ENCODE measurements at places on chromosomes 5 and 9. TPM values are rescaled to one million over a fixed set of nuclear protein-coding genes. Genes with fewer than 3 reads are reported as not detected.
A peak's percentile ranks its signal among the peaks of the same experiment; 100 is the strongest.

DNA sequence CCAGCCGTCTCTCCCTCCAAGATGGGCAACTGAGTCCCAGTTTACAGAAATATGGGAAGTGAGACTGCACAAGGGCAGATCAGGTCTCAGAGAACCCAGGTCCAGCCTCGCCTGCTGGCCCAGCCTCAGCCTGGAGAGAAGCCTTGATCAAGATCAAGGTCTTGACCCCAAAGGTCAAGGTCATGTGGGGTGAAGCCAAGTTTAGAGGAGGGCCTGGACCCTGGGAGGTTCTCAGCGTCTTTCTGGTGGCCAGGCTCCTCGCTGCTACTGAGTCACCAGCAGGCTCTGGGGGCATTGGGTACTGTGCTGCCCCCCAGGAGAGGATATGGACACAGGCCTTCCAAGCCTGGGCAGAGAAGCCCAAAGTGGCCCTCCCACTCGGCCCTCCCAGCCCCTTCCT lies 8.8 kb downstream of the IPPK start:
- no peak overlapping the region for H3K27ac ChIP-seq
- H3K27me3 ChIP-seq: no peaks in the 10 kb centered on the region
- no peaks in the 10 kb centered on the region for H3K4me1 ChIP-seq
- H3K4me3 ChIP-seq: no peak overlapping the region
- DNase-seq: no peak

DNA sequence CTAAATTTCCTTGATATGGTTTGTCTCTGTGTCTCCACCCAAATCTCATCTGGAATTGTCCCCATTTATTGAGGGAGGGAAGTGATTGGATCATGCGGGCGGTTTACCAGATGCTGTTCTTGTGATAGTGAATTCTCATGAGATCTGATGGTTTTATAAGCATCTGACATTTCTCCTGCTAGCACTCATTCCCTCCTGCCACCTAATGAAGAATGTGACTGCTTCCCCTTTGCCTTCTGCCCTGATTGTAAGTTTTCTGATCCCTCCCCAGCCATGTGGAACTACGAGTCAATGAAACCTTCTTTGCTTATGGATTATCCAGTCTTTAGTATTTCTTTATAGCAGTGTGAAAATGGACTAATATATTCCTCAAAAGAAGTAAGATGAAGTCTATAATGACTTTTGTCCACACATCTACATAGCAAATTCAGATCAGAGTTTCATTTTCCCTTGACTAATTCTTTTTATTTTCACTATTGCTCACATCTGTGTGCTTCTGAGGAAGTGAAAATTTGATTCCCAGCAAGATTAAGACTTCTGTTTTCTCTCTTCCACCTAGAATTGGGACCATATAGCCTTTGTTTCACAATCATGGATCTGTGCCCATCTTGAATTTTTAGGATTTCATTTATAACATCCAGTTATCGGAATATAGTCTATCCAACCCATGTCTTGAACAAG lies 393.5 kb downstream of the DMAC1 start:
- no peaks in the 10 kb centered on the region for H3K36me3 ChIP-seq
- no peaks in the 10 kb centered on the region for H3K4me1 ChIP-seq
- H3K27me3 ChIP-seq: no peaks in the 10 kb centered on the region
- no peak overlapping the region for H3K27ac ChIP-seq
- DNase-seq: no peak
- H3K4me3 ChIP-seq: no peak overlapping the region

GRCh38 chr5:181191526-181192336 lies 13.3 kb downstream of the TRIM7 start:
- H3K4me3 ChIP-seq: peak overlapping the region; percentile 74
- peaks cover 23% of the 10 kb centered on the region for H3K4me1 ChIP-seq
- no peaks in the 10 kb centered on the region for H3K27me3 ChIP-seq
- peak; percentile 97 for DNase-seq

DNA sequence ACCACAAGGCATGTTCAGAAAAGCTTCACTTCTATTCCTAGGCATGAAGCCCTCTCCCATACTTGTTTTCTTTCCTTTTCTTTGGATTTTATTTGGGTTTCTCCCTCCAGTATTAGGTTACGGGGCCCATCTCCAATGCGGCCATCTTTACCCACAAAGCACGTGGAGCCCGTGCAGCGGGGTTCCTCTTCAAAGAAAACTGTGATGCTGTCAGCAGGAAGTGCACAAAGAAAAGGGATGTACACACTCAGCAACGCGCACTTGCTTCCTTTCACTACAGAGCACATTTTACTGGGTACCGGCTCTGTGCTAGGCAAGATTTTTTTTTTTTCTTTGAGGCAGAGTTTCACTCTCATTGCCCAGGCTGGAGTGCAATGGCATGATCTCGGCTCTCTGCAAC lies 106.6 kb downstream of the COL23A1 start:
- DNase-seq: peak; percentile 30
- no peak overlapping the region for H3K27ac ChIP-seq
- H3K4me1 ChIP-seq: no peaks in the 10 kb centered on the region
- H3K27me3 ChIP-seq: no peaks in the 10 kb centered on the region

GALT gene
- 86.4 TPM for total RNA-seq

PCDHGA10 gene
- 6.3 TPM for total RNA-seq

TNFSF8 gene
- total RNA-seq: not detected

All from transverse colon (tissue), 4 donors.